Heart right ventricle (tissue), 16 donors: ENCODE measurements at places on chromosomes 2 and 18. TPM values are rescaled to one million over a fixed set of nuclear protein-coding genes. Genes with fewer than 3 reads are reported as not detected.

Gene DCAF17
- total RNA-seq: 6.5 TPM

Gene MYCN
- total RNA-seq: 0.97 TPM

Gene RTP5
- not detected for total RNA-seq

Gene TRIP12
- total RNA-seq: 210 TPM

Gene SIX3
- not detected for total RNA-seq

Gene RGPD3
- not detected for total RNA-seq

DNA sequence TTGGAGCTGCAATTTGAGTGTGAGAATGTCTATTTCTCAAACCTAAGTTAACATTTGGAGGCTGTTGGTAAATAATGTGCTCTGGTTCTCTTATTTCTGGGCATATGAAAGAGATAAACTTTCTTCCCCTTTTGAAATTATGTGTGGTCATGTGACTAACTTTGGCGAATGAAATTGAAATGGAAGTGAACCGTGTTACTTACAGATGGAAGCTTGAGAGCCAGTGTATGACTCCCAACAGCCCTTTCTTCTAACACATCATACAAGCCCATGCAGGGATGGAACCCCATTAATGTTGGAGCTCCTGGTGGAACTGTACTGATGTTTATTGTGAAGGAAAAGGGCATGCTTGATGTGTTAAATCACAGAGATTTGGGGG lies 725.8 kb downstream of the TSN start:
- H3K4me3 ChIP-seq: no peak overlapping the region
- no peak for DNase-seq
- no peaks in the 10 kb centered on the region for H3K36me3 ChIP-seq
- no peak overlapping the region for H3K27ac ChIP-seq
- no peaks in the 10 kb centered on the region for H3K27me3 ChIP-seq

DNA sequence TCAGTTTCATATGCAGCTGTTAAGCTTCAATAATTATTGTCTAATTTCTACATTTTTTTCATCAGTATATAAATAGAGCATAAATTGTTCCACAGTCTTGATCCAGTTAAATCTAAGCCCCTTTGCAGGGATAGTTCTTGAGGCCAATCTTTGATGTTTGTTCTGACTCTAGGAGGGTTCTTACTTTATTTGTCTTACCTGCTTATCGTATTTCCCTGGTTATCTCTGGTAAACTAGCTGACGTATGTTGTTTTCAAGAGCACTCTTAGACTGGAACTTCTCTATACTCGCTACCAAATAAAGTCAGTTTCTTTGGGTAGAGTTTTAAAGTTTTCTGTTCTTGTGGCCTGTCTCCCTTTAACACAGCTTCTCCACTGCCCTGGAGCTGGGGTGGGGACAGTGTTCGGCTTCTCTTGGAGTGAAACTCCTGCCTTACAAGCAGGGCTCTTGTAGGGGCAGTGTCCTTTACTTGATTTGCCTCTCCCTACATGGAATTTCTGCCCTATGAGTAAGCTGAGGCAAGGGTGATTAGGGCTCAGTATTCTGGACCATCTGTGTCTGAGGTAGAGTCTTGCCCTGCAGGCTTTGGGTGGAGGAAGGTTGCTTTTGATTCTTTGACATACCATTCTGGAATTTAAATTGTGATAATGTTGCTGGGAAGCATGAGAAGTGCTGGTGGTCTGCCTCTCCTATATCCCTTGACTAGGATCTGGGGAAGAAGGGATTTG lies 90.3 kb downstream of the PTPN4 start:
- no peak for DNase-seq
- peaks cover 8% of the 10 kb centered on the region for H3K4me1 ChIP-seq
- H3K27ac ChIP-seq: no peak overlapping the region
- no peaks in the 10 kb centered on the region for H3K27me3 ChIP-seq
- no peak overlapping the region for H3K4me3 ChIP-seq

- H3K4me1 ChIP-seq: no peaks in the 10 kb centered on the region
- DNase-seq: no peak
- peaks cover 6% of the 10 kb centered on the region for H3K27me3 ChIP-seq
- H3K4me3 ChIP-seq: no peak overlapping the region
- no peaks in the 10 kb centered on the region for H3K36me3 ChIP-seq
These were observed 280.1 kb upstream of the SALL3 start for GRCh38 chr18:78699499-78699898.

DNA sequence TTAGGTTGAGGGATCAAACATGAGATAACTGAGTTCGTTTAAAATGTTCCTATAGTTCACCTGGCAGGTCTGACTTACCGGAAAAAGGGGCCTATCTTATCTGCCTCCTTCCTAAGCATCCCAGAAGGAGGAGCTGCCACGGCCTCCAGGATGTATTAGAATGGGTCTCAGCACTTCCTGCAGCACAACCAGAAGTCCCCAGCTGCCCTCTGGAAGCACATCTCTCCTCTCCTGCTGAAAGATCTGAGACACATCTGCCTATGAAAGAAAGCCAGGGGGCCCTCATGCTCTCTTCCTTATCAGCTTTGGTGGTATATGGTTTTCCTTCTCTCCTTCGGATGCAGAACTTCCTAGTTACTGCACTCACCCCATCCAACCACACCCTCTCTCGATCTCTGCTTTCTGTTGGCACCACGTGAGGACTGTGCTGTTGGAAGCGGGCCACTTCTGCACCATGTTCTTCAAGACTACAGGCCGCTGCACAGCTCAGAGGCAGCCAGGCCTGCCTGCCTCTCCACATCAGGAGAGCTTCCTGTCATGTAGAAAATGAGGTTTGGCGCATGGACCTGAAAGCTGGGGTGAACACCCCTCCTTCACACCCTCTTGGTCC lies 6.5 kb downstream of the IGFBP5 start:
- peaks cover 40% of the 10 kb centered on the region for H3K36me3 ChIP-seq
- no peak overlapping the region for H3K4me3 ChIP-seq
- no peaks in the 10 kb centered on the region for H3K27me3 ChIP-seq
- peak; percentile 60 for DNase-seq
- no peak overlapping the region for H3K27ac ChIP-seq

DNA sequence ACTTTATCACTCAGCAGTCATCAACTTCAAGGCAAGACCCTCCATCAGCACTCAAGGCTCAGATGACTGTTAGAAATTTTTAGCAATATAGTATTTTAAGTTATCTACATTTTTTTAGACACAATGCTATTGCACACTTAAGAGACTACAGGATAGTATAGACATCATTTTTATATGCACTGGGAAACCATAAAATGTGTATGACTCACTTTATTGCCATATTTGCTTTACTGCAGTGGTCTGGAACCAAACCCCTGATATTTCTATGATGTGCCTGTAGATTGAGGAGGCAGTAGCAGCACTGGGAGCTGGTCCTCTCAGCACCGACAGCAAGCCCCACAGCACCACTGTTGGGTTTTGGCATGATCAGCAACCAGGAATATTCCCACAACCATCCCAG lies 264.8 kb upstream of the HNRNPA3 start:
- no peaks in the 10 kb centered on the region for H3K4me1 ChIP-seq
- H3K4me3 ChIP-seq: no peak overlapping the region
- H3K27me3 ChIP-seq: no peaks in the 10 kb centered on the region
- DNase-seq: no peak

DNA sequence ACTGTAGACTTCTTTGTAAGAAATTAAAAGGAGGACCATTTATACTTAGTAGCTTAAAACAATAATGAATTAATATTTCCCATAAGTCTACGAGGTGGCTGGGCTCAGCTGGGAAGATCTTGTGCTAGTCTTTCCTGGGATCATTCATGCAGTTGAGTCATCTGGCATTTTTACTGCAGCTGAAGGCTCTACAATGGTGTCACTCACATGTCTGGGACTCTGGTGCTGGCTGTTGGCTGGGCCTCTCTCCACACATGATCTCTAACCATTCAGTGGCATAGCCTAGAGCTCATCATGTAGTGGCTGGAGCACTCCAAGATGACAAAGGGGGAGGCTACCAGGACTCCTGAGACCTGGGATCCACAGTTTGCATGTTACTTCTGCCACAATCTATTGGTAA lies 35.5 kb downstream of the CLASP1 start:
- H3K27ac ChIP-seq: peak overlapping the region; percentile 42
- H3K4me1 ChIP-seq: peaks cover 41% of the 10 kb centered on the region
- no peak for DNase-seq
- H3K36me3 ChIP-seq: peaks cover 14% of the 10 kb centered on the region
